Activated naive CD4-positive, alpha-beta T cell treated with anti-CD3 and anti-CD28 coated beads, Interleukin-2, amount 10 ng/mL, durations not matched to agents 5 hours and 36 hours (primary cell): ENCODE measurements at places on chromosomes 3 and 15. TPM values are rescaled to one million over a fixed set of nuclear protein-coding genes. Genes with fewer than 3 reads are reported as not detected.

The KBTBD13 gene
- not detected for total RNA-seq

The ZNF501 gene
- total RNA-seq, result 2.5 TPM

The HHLA2 gene
- total RNA-seq, result 18.0 TPM

The ITIH1 gene
- total RNA-seq, result not detected

The GPR62 gene
- total RNA-seq, result not detected

The NEK10 gene
- total RNA-seq, result 0.75 TPM

The TMC3 gene
- not detected for total RNA-seq

The SLC9C1 gene
- total RNA-seq, result not detected

The APBA2 gene
- 25.7 TPM for total RNA-seq
